ENCODE measurements at places on chromosomes 1 and 21. TPM values are rescaled to one million over a fixed set of nuclear protein-coding genes. Genes with fewer than 3 reads are reported as not detected.

DNA sequence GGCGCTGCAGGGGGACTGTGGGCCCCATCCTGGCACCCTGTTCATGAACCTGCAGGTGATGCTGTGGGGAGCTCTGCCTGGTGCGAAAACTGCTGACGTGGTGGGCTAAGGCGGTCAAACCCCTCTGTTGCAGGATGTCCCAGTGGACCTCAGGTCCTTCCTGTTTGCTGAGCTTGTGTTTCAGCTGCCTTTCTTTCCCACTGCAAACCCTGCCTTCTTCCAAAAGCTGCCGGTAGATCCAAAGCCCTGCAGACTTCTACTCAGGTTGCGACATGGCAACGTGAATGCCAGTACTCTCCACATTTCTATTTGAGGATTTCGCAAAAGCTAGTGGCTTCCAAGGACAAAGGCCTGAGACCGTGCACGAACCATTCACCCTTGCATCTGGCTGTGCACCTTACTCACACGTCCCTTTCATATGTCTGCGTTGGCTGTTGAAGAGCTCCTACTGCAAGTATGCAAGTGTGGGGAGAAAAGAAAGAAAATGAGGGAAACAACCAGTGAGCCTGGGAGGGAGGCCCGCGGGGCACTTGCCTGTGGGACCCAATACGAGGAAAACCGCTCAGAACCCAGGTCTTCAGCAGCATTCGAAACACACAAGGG lies 6.2 kb upstream of the RRP1 start:
- no peak for DNase-seq

Gene TPRG1L
- total RNA-seq, result 10.0 TPM

Gene LCE1A
- total RNA-seq, result not detected

Gene KIF2C
- total RNA-seq, result 228 TPM
